GF-D8 (cell line): ENCODE measurements at places on chromosomes 12 and 14.

DNA sequence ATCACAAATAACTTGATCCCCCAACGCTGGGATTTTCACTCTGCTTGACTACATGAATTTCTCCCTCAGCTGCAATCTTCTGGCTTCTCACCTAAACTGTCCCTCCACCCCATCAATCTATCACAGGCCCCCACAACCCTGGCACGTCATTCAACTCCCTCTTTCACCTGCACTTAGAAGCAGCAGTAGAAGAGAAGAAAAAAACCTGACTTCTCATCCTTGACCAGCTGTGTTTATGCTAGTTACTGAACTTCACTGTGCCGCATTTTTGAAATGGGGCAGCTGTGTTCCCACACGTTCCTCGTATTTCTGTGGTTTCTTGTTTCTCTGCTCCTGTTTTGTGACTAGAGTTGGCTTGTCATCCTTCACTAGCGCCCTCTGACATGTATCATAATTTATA, 35.0 kb downstream of the ITPR2 start:
- no peak for DNase-seq

DNA sequence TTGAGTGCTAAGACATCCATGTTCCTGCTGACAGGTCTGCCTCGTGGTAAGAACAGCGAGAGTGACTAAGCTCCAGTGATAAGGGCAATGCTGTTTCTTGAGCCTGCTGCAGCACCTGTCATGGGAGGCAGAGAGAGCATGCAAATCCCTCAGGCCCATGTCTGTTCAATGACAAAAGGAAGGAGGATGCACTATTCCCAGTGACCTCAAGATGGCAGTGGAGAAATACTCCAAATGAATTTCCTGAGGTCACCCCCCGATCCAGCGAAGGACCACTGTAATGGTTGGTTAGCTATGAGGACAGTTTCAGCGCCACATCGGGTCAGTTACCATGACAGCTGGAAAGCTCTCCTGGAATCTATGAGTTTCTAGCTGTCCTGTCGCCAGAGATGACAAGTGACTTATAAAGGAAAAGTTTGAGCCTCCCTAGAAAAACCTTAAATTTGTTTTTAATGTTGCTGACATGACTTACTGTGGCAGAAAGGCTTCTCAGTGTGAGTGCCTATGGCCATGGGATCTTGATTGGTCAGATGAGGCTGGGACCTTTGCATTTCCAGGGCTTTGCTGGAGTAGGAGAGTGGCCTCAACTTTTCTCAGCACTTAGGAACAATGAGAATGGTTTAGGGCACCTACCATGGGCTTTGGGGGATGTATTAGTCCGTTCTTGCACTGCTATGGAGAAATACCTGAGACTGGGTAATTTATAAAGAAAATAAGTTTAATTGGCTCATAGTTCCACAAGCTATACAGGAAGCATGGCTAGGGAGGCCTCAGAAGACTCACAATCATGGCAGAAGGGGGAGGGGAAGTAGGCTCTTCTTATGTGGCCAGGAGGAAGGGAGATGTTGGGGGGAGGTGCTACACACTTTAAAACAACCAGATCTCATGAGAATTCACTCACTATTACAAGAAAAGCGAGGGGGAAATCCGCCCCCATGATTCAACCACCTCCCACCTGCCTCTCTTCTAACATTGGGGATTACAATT, 88.0 kb upstream of the TMEM260 start:
- DNase-seq: no peak

- DNase-seq: no peak
Observed at GRCh38 chr12:50676756-50677155, 87.1 kb upstream of the ATF1 start.

- DNase-seq: no peak
Observed at GRCh38 chr12:16636435-16637055, 30.6 kb upstream of the LMO3 start.

DNA sequence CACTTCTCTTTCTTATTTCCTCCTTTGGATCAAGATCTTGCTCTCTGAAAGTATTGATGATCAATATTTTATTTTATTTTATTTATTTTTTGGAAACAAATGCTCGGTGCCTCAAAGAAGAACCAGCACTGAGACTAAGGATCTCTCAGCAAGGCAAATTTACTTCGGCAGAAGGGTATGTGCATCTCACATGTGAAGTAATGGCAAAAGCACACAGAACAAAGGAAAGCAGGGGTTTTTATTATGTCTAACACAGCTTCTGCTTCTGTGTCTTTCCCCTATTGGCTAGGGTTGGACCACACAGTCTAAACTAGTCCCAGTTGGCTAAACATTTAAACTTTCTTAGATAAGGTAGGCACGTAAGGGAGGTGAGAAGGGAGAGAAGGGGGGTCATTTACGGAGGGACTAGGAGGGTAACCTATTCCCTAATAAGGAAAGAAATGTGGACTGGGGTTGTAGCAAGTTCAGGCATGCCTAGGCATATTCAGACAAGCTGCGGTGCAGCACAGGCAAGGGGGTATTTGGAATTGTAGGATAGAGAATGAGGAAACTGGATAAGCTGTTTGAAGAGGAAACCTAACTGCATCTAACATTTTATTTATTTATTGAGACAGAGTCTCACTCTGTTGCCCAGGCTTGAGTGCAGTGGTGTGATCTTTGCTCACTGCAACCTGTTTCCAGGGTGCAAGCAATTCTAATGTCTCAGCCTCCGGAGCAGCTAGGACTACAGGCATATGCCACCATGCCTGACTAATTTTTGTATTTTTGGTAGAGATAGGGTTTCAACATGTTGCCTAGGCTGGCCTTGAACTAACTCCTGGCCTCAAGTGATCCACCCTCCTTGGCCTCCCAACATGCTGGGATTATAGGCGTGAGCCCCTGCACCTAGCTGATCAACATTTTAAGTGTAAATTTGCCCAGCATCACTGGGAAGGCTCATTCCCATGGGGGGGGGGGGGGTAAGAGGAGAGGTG, 90.0 kb upstream of the EIF5 start:
- no peak for DNase-seq

- DNase-seq: no peak
Observed at GRCh38 chr12:64730588-64730969, 28.6 kb downstream of the GNS start.

- no peak for DNase-seq
Observed at GRCh38 chr14:84209031-84209430, 1320.9 kb upstream of the FLRT2 start.

- DNase-seq: peak; percentile 49
Observed at GRCh38 chr12:43444940-43445564, 107.0 kb downstream of the ADAMTS20 start.

DNA sequence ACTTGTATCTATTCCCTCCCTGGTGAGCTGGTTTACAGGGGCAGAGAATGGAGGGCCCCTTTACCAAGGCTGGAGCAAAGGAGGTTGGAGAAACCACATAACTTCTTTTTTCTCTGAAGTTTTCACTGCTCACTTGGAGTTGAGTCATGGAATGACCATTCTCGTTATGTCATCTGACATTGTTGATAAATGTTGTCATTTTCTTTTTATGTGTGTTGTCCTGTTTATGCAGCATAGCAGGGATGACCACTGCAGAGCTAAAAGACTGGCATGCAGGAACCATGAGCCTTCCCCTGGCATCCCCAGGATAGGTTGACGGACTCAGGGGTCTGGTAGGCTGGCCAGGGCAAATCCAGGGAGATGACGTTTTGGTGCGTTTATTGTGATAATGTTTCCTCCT, 256.8 kb upstream of the DDHD1 start:
- no peak for DNase-seq

GRCh38 chr12:77102691-77103090, 37.3 kb upstream of the E2F7 start:
- DNase-seq: no peak

DNA sequence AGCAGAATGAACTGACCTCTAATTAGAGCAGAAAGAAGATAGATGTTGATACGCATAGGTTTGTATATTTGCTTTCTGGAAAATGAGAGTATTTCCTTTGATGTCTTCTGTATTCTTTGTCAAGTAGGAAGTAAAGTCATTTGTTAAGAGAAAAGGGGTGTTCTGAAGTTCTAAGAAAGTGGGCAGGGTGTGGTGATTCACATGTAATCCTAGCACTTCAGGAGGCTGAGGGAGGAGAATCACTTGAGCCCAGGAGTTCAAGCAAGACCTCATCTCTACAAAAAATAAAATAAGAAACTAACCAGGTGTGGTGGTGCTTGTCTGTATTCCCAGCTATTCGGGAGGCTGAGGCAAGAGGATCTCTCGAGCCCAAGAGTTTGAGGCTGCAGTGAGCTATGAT, 2.8 kb downstream of the RHNO1 start:
- no peak for DNase-seq

GRCh38 chr12:75892731-75893408, 138.7 kb downstream of the PHLDA1 start:
- peak; percentile 85 for DNase-seq

- DNase-seq: no peak
Observed at GRCh38 chr12:95882080-95882479, 23.3 kb downstream of the SNRPF start.

DNA sequence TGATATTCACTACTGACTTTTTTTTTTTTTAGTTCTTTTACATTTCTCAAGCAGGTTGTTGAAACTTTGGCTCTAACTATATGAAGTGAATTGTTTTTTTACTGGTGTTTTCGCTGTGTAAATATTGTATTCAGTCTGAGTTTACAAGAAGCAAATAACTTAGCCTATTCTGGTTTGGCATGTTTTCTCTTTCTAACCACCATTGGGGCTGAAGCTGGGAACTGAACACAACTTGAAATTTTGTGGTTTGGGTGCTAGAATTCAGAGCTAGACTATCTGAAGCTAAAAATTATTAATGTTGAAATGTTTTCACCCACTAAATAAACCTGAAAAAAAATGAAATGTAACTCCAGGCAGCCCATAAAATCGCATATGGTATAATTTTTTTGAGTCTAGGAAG, 37.2 kb downstream of the RAD51B start:
- DNase-seq: no peak

DNA sequence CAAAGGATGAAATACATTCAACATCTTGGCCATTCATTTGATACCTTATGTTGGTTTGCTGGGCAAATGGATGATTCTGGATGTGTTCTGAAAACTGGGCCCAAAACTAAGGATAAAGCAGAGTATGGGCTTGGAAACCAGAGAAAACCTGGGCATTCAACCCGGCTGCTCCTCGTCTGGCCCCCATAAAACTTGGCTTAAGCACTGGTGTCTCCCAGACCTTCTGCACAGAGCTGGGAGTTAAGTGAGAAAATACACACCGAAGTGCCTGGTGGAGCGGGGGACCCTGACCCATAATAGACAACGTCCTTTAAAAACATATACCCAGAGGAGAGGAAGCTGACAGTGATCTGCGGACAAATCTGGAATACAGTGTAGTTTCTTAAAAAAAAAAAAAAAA, 112.5 kb downstream of the FOXN3 start:
- no peak for DNase-seq

- no peak for DNase-seq
Observed at GRCh38 chr12:123126294-123127181, 24.4 kb downstream of the PITPNM2 start.

GRCh38 chr12:67539946-67540345, 108.6 kb upstream of the DYRK2 start:
- no peak for DNase-seq

GRCh38 chr12:89064151-89064550, 288.1 kb downstream of the DUSP6 start:
- DNase-seq: no peak

DNA sequence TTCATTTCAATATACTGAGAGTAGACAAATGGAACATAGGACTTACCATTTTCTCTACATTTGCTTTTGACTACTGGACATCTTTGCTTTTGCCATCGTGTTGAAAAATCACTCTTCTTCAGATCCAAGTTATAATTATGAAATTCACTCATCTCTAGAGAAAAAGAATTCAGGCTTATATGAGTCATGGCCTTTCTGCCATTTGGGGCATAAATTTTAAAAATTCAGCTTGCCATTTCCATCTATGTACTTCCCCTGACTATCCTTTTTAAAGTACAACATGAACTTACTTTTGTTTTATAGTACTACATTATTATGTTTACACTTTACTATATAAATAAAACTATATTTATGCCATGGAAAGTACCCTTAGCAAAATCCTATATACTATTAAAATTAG, 3.0 kb downstream of the KLRK1 start:
- DNase-seq: no peak

GRCh38 chr12:82803201-82803600, 116.5 kb downstream of the TMTC2 start:
- DNase-seq: no peak

DNA sequence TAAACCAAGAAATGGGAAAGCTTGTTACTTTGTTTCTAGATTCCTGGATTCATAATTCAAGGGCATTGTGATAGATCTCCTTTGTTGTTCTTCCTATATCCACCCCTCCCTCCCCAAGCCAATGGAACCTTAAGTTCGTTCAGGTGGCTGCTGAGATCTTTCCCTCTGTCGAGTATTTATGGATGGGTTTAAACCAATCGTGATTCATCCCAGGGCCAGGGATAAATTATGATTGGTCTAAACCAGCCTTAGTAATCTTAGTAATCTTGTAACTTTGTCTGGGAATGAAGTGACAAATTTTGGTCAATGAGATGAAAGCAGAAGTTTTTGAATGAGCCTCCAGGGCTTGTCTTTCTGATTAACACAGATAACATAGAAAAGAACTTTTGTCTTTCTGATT, 56.1 kb upstream of the PCED1B start:
- no peak for DNase-seq

DNA sequence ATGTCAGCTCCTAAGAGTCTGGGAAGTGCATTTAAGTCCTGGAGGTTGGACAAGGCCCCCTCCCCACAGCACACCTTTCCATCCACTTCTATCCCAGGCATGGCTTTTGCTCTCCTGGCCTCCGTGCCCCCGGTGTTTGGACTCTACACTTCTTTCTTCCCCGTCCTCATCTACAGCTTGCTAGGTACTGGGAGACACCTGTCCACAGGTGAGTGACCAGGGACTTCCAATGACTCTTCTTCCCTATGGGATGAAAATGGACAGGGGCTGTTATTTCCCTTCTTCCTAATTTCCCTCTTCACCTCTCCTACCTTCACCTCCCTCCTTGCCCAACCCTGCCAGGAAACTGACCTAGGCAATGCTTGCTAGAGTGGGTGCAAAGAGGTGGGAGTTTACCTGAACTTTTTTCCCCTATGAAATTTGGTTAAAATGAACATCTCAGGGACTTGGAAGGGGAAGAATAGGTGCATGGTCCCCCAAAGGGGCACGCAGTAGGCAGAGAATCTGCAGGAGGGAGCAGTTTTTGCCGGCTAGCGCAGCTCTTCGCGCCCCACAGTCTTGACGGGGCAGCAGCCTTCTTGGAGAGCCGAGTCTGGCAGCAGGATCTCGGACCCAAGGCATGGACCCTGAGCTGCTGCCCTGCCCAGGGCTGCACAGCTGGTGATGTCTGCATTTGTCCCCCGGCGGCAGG, 9.2 kb downstream of the ARHGEF25 start:
- no peak for DNase-seq

DNA sequence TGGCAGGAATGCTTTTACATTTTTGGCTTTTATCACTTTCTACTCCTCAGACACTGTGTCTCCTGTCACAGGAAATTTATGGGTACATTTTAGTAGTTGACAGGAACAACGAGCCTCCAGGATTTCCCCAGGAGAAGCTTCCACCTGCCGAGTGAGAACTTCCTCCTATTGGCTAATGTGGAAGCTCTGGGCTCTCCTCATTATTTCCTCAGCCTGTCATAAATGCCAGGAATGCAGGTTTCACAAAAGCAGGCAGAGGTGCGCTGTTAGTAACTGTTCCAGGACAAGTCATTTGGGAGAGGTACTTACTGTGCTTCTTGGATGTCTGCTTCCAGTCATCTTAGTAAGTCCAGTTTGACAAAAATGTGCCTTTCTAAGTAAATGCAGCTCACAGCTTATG, 19.1 kb upstream of the DCP1B start:
- no peak for DNase-seq
